NCI-H2081 (cell line): ENCODE measurements at places on chromosomes 2 and 18.

DNA sequence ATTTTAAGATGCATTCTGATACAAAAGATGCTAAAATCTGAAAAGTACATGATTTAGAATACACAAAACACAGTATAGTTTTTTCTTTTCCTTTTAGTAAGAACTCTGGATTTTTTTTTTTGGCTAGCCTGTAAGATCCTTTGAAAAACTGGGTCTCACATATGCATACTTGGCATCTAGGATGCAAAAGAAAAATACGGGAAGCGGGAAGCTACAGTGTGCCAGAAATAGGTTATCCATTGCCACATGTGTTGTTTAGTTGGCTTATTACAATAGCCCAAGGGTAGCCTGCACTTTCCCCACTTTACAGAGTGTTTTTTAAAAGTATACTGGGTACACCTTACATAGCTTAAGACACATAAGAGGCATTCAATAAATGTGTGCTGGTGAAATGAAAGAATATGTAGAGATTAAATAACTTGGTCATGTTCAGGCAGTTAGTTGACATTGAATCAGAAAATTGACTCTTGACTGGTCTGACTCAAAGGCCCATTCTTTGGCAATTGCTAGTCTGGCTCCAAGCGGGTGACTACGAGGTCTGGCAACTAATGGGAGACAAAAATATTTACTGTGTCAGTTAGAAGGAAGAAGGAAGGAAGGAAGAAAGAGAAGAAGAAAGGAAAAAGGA lies 286.8 kb upstream of the TRIB2 start:
- no peak for DNase-seq

GRCh38 chr2:207506426-207506825 lies 23.3 kb upstream of the CREB1 start:
- DNase-seq: no peak

DNA sequence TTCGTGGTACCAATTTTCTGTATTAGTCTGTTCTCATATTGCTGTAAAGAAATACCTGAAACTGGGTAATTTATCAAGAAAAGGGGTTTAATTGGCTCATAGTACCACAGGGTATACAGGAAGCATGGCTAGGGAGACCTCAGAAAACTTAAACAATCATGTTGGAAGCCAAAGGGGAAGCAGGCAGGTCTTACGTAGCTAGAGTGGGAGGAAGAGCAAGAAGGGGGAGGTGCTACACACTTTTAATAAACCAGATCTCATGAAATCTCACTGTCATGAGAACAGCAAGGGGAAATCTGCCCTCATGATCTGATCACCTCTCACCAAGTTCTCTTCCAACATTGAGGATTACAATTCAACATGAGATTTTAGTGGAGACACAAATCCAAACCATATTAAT lies 226.8 kb upstream of the TPO start:
- DNase-seq: no peak

DNA sequence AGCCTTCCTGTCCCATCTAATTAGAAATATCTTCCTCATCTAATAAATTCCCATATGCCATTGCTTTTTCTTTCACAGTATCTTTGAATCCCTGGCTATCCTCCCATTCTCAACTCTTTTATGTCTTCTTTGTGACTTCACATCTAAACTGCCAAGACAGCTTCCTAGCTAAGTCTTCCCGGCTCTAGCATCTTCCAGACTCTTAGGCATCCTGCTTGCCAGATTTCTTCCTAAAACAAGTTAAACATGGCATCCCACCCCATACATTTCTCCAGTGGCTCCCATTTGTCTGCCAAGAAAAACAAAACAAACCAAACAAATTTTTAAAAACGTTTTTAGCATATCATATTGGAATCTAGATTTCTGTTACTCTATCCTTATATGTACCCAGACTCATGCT lies 751.9 kb downstream of the MBD2 start:
- no peak for DNase-seq

- DNase-seq: no peak
Measured at GRCh38 chr18:79400591-79401381, 5.1 kb downstream of the NFATC1 start.

GRCh38 chr2:46489423-46490174 lies 10.2 kb downstream of the TMEM247 start:
- DNase-seq: no peak

DNA sequence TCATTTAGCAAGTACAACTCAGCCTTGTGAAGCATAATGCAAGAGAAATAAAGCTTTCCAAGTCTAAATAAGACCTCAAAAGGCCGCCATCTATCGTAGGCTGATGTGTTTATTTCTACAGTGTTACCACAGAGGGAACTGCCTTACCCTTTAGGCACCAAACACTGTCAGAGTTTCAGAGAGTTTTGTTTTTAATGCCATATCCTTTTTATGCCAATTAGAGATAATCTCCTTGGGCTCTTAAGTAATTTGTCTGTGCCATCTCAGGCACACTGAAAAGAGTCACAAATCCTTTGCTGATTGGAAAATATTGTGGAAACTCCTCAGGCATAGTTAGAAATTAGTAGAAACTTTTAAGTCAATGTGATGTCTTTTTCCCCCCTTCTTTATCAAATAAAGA lies 797.1 kb downstream of the SLC4A3 start:
- DNase-seq: no peak

GRCh38 chr2:152385650-152386049 lies 50.7 kb downstream of the FMNL2 start:
- peak; percentile 29 for DNase-seq

GRCh38 chr2:189579585-189580186 lies 900 bp downstream of the SLC40A1 start:
- no peak for DNase-seq

DNA sequence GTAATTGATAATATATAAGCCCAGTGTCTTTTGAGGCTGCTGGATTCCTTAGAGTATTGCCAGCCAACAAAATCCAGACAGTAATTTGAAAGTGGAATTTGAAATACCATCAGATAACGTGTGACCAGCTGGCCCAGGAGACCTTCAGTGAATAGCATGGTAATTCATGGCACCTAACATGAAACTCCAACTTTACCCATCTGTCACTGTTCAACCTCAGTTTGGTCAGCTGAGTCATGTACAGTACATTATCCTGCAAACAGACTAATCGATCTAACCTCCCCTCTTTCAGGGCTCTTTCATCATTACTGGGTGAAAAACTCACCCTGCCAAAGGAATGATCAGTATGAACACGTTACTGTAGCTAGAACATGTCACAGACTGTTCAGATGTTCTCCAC lies 230.6 kb downstream of the DOK6 start:
- DNase-seq: no peak

DNA sequence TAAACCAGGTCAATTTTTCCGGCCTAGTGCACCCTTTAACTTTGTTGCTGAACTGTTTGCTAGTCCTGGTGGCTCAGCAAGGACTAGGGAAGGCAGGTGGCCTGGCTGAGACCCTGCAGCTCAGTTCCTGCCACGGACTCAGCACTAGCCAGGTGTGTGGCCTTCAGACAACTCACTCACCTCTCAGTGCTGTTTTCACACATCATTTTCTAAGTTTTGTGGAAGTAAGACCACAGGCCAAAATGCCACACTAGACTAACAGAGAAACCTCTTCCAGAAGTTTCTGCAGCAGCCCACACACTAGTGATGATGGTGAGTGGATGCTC lies 65.9 kb upstream of the SLC1A4 start:
- no peak for DNase-seq

DNA sequence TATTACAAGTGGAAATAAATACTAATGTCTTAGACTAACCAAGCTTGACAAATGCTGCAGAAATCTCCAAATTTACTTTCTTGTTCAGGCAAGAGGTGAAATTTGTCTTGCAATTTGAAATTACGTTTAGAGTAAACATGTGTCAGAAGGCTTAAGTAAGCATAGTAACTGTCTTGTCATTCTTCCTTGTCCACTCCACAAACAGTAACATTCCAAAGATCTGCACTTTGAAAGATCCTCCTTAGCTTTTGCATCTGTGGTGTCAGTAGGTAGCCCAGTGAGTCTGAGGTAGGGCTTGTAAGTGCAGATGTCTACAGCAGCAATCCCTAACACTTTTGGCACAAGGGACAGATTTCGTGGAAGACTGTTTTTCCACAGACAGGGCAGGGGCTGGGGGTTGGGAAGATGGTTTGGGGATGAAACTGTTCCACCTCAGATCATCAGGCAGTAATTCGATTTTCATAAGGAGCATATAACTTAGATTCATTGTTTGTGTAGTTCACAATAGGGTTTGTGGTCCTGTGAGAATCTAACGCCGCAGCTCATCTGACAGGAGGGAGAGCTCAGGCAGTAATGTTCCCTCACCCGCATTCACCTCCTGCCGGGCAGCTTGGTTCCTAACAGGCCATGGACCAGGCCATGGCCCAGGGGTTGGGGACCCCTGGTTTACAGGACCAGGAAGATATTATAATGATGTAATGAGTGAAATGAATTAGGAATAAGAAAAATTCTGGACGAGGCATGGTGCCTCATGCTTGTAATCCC lies 18.6 kb downstream of the RASGRP3 start:
- no peak for DNase-seq

- no peak for DNase-seq
Measured at GRCh38 chr2:64987001-64987955, 1.9 kb upstream of the SLC1A4 start.

DNA sequence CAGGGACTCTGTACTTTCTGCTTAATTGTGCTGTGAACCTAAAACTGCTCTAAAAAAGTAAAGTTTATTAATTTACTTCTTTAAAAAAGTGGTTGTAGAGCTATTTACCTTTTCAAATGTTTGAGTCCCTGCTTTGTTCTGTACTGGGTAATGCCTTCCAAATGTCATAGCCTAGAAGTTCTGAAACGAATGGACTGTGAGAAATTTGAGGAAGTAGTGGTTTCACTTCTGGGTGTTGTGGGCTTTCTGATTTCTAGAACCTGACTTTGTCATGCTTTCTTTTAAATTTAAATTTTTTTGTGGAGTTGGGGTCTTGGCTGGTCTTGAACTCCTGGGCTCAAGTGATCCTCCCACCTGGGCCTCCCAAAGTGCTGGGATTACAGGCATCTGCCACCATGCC lies 44.6 kb downstream of the SMAD4 start:
- no peak for DNase-seq

GRCh38 chr18:54675076-54675475 lies 84.0 kb downstream of the DYNAP start:
- DNase-seq: no peak

DNA sequence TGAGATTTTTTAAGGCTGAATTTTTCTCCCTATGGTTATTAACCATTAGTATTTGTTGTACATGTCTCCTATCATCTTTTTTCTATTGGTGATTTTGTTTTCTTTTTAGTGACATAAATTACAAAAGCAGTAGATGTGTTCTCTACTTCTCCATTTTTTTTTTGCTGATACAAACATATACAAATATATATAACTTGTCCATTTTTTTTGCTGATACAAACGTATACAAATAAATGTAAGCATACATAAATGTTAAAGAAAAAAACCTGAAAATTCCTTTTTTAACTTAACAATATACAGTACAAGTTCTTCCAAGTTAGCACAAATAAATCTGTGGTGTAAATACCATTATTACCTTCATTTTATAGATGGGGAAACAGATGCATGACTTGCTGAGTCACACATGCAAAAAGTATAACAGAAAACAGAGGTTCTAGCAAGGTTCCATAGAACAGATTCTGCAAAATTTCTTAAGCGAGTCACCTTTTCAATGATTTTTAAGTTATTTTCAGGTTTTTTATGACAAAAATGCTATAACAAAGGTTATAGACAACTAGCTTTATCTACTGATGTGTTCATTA lies 2.1 kb downstream of the MSGN1 start:
- DNase-seq: no peak

DNA sequence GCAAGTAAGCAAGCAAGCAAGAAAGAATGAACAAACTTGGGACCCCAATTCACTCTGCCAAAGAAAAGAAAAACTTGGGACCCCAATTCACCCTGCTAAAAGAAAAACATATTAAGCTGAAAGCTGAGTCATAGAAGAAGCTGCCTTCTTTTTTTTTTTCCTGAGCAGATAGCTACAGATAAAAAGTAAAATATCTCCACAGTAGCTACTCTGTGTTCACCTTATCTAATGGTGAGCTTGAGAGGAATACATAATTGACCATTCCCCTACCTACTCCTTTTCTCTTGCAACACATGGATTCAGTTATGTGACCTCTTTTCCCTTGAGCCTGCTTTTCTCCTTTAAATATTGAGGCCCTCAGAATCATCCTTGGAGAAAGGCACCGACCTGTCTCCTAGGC lies 63.0 kb downstream of the MCFD2 start:
- DNase-seq: no peak

GRCh38 chr2:147174824-147175254 lies 670.0 kb upstream of the ACVR2A start:
- DNase-seq: no peak

DNA sequence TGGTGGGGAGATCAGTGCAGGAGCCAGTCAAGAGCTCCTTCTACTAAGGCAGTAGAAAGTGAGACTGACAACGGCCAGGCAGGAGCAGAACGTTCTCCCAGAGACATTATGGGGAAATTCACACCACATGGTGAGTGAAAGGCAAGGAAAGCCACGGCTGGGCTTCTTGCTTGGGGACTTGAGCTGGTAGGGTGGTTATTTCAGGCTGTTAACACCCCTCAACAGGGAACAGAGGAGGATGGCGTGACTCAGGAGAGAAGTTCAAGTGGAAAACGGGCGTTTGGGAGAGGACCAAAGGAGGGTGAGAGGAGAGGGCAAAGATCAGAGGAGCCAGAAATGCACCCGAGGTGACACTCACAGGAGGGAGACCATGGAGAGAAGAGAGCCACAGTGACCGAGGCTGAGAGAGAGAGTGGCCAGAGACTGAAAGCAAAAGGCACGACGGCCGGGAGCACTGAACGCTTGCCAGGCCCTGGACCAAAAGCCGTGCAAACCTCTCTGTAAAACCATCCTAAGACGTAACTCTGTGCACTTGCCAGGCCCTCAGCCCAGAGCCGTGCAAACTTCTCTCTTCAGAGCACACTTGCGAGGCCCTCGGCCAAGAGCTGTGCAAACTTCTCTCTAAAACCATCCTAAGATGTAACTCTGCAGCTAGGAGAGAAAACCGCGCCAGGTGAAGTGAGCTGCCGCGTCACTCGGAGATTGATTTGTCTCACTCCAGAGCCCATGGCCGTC lies 7.7 kb downstream of the TPO start:
- DNase-seq: no peak

DNA sequence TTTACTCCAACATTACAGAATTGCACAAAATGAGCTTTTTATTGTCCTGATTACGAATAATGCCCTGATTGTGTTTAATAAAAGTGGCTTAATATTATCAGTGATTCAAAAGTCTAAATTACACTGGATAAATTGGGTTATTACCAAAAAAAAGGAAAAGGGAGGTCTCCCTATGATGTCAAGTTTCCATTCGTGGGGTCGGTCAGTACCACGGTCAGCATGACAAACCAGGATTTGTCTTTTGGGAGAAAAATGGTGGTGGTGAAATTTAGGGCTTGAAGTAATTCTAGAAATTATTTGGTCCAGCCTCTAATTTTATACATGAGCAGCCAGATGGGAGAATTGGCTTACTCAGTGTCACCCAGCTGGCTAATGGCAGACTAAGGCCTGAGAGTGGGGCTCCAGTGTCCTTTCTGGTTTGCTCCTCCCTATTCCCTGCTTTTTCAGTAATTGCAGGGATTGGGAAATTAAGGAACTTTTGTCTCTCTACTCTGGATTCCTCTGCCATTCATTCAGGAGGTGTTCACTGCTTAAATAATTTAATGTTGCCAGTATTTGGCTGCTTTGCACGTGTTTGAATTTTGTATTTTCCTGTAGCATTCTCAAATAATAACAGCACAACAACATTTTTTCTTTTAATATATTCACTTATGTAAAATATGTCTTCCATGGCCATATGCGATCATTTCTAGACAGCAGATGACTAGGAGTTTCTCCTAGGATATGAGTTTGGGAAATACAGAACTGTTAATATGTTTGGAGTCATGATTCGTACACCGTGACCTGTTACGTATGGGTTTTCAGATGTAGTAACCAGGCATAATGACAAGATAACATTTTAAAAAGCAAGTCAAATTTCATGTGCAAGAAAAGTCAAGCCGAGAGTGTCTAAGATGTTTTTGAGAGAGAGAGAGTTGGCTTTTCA lies 128.9 kb upstream of the NOSTRIN start:
- no peak for DNase-seq
